ENCODE measurements at places on chromosomes 3 and 15.
A peak's percentile ranks its signal among the peaks of the same experiment; 100 is the strongest.

- no peak for DNase-seq
Measured at GRCh38 chr3:189304465-189305351, 132.9 kb downstream of the TPRG1 start.

DNA sequence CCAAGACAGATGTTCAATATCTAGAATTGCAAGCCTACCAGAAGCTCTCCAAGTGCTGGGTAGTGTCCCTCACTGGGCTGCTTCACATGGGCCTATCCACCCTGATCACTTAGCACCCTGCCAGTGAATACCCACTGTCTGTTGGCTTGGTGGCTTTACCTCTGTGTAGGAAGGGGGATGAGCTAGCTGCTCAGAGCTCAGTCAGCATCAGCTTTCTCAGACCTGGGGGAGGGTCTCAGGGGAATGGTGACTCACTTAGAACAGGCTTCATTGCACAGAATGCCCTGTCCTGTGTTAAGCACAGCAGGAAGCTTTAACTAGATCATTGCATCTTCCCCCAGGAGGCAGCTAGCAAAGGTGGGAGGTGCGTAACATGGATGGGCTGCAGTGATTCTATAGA, 209.8 kb downstream of the PDCD6IP start:
- DNase-seq = no peak

DNA sequence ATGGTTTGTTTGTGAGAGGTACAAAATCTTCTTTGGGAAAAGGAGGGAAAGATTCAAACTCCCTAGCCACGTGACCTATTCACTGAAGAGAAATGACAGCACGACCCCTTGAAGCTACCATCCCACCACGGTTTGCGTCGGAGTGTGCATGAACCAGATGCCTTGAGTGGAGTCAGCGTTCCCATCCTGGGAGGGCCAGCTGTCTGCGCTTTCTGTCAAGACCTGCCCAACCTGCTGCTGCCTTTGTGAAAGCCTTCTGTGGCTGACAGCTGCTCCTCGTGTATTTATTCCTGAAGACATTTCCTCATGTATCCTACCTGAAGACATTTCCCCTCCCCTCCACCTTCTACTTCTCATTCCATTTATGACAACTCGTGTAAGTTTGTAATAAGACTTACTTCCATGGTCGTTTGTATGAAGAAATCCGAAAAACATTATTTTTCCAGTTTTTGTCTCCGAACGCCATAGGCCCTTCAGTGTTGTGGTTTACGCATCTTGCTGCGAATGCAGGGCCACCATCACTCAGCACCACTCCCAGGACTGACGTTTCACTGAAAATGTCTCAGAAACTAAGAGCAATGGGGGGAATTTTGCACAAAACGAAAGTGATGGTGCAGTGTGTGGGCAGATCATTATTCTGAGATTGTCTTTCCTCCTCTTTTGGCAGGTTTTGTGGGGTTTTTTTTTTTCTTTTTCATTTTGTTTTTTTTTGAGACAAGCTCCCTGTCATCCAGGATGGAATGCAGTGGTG, 18.9 kb downstream of the EBLN2 start:
- no peak for DNase-seq

GRCh38 chr3:123656691-123657090, 71.8 kb upstream of the HACD2 start:
- DNase-seq = no peak

GRCh38 chr3:134357261-134357913, 16.9 kb downstream of the AMOTL2 start:
- no peak for DNase-seq

- no peak for DNase-seq
Measured at GRCh38 chr3:185069037-185070030, 83.5 kb downstream of the C3orf70 start.

- peak; percentile 33 for DNase-seq
Measured at GRCh38 chr15:100627789-100628395, 25.5 kb downstream of the ASB7 start.

GRCh38 chr15:94198633-94199032, 32.7 kb upstream of the MCTP2 start:
- no peak for DNase-seq

DNA sequence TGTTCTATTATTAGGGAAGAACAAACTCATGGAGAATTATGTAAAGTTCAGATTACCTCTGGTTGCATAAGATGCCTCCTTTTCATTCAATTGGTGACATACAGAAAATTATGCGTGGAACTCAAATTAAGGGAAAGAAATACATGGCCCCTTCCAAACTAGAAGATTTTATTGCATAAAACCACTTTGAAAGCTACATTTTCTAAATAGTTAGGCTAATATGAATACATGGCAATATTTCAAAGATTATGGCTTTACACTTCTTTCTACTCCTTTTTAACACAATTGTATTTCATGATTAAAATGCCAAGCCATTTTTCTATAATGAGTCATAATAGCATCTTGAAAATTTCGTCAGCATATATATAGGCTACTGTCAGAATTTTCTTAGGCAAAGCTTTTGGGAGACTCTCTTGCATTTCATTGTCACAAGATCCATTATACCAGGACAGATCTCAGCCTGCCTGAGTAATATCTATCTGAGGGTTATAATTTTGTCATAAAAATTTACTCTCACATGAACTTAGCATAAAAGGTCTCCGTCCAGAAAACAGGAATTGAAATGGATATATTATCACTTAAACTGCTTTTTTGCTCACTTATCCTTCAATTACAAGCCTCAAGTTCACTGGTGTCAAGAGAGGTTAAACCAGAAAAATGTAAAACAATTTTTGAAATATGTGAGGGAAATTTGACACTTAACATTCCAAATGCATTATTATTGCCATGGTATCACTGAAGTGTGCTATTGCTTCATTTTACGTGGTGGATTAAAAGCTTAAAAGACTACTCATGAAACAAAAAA, 37.1 kb downstream of the CPA3 start:
- DNase-seq = no peak

DNA sequence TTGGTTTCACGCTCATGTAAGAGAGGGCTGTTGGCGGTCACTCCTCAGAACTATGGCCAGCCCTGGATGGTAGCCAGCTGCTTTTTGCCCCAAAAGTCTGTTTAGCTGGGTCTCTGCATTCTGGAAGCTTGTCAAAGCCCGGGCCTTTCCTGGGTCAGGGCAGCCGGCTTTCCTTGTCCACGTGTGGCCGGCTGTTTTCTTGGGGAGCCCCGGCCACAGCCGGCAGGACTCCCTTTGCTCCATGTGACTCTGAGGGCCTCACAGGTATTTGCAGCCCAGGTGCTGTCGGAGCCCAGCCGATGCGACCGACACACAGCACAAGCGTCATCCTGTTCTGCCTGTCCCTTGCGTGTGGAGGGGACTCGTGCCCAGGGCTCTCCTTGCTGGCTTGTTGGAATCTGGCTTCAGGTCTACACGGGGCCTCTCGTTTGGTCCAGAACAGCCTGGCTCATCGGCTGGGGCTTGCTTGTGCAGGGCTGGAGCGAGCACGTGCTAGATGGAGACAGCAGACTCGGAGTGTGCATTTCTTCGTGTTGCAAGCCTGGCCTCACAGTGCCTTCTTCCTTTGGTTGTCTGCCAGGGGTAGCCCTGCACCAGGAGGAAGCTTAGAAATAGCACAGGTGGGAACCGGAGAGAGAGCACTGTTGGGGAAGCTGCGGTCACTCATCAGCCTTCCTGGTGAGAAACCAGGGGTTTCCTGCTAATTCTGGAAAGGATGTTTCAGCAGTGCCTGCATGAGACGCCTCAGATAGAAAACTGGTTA, 51.5 kb downstream of the PGPEP1L start:
- DNase-seq = no peak

DNA sequence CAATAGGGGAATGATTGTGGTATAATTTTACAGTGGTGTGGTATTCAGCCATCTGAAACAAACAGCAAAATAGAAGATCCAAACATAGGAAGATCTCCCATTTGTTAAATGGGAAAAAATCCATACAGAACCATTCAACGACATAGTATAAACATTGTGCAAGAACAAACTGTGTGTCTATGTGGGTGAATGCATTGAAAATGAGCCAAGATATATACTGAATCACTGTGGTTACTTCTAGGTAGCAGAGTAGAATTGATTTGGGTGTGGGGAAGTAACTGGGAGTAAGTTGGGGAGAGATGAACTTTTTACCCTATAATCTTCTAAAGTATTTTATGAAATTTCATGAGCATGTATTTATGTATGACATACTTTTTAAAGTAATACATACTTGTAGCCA, 123.1 kb upstream of the UMPS start:
- DNase-seq = no peak

- no peak for DNase-seq
Measured at GRCh38 chr3:190494907-190495306, 19.0 kb upstream of the IL1RAP start.

DNA sequence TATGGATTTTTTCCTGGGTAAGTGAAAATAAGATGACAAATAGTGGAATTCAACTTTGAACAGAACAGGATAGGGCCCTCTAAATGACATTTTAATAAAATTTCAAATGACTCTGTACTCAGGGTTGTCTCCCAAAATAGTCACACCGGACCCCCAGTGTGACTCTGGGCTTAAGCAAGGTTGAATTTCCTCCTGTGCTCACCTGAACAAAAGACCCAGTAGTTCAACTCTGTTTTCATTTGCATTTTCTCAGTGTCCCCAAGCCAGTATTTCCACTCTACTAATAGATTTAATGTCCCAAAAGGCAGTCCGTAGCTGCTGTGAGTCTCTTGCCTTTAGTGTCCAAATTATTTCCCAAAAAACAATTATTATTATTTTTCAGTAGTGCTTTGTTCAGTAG, 296.6 kb downstream of the PLOD2 start:
- DNase-seq = no peak

- DNase-seq = no peak
Measured at GRCh38 chr3:56759532-56759931, 42.2 kb downstream of the ARHGEF3 start.

DNA sequence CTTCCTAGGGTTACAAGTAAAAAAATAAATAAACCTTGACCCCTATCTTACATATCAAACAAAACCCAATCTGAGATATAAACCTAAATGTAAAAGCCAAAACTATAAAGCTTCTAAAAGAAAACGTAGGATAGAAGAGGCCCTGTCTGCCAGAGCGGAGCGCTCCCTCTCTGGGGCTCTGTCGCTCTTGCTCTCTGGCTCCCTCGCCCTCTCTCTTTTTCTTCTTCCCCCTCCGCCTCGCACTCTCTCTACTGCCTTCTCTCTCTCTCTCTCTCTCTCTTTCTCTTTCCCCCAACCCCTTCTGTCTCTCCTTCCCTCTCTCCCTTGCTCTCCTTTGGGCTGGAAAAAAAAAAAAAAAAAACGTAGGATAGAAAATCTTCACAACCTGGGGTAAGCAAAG, 21.6 kb downstream of the RYK start:
- no peak for DNase-seq

DNA sequence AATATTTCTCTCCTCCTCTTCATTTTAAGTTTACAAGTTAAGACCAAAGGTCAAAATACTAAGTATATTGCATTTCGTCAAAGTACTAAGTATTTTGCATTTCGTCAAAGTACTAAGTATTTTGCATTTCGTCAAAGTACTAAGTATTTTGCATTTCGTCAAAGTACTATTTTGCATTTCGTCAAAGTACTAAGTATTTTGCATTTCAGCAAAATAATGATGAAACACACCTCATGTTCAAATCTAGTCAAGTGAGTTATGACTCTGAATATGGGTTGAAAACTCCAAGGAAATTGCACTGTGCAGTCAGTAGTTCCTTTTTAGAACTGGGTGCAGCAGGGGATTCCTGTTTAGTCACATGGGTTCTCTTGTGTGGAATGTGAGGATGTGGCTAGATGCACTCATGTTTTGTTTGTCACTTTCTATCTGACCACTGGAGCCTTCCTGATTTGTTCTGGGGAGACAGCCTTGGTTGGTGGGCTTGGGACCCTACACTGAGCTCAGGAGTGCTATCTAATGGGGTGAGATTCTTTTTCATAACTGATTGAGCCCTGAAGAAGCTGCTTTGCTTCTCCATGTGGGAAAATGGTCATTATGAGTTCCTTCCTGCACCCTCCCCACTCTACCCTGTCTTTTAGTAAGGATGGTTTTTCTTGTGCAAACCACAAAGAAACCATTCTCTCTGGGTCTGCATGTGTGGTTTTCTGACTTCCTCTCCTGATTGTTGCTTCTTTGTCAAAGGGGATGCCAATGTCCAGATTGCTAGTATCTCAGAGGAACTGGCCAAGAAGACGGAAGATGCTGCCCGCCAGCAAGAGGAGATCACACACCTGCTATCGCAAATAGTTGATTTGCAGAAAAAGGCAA, 73.4 kb downstream of the CCK start:
- DNase-seq = no peak

- peak; percentile 74 for DNase-seq
Measured at GRCh38 chr3:50237754-50238548, 1.9 kb downstream of the GNAI2 start.

DNA sequence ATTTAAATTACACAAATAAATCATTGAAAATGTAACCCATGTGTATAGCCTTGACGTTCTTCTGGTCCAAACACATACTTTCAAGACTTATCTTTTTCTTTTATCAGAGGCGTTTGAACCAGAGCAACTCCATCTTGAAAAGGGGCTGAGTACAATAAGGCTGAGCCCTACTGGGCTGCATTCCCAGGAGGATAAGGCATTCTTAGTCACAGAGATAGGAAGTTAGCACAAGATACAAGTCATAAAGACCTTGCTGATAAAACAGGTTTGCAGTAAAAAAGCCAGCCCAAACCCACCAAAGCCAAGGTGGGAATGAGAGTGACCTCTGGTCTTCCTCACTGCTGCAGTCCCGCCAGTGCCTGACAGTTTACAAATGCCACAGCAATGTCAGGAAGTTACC, 101.0 kb upstream of the IGSF10 start:
- DNase-seq = no peak

DNA sequence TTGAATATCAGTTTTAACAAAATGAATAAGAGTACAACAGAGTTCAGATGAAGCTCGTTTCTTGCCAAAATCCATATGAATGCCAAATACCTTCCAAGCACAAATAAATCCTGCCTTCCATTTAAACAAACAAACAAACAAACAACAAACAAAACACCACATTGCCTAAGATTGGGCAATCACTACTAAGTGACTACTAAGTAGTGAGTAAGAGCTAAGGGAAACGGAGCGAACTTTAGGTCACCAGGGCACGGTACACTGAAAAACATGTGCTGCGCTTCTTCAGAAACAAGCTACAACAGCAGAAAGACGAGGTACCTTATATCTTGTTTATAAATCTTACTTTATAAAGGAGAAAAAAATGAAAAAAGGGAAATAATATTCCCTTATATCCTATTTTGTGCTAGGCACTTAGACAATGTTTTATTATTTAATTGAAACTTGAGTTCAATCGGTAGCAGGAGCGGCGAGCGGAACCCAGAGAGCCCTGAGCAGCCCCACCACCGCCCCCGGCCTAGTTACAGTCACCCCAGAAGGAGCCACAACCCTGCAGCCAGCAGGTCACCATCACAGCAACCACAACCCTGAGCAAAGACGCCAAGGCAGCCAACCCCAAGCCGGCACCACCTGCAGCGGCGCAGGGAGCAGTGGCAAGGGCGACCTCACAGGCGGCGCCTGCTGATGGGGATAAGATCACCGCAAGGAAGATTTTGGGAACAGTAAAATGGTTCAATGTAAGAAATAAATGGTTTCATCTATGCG, 216.9 kb downstream of the ZBTB20 start:
- no peak for DNase-seq
